Activated T-helper 9 cell treated with anti-CD3 and anti-CD28 coated beads, Interleukin-2, amount 50 U/mL, for 16 hours (primary cell): ENCODE measurements at places on chromosomes 11 and 22.

DNA sequence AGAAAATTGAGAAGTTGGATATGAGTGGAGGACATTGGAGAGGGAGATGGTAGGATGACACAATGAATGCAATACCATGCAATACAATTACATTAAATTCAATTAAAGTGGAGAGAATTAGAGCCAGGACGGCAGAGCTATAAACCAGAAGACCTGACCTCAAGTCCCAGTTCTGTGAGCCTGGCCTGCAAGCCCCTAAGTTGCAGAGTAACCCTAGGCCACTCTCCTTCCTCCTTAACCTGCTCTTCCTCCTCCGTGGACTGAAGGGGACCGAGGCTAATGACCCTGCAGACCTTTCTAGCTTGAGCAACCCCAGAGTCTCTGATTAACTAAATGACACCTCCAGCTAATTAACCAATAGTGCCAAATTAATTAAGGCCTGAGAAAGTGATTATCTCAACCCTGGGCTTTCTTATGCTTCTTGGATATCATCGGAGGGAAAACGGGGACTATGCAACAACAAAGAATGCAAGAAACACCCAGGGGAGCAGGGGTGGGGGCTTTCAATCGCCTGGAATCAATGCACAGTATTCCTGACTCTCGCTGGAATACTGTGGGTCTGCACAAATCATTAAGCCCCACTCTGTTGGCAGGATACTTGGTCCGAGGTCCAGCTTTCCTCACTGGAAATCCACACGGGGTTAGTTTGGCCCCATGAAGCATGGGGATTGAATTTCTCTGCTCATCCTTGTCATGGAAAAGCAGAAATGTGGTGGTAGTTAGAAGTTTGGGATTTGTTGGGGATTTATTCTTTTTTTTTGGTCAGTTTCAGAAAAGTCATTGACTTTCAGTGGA, 548.3 kb downstream of the MN1 start:
- DNase-seq, result no peak

- no peak for DNase-seq
Observed at GRCh38 chr11:69936771-69937170, 117.6 kb upstream of the FGF3 start.

GRCh38 chr11:65863889-65864705, 3.9 kb downstream of the MUS81 start:
- no peak for DNase-seq

GRCh38 chr11:20464518-20464917, 77.0 kb downstream of the PRMT3 start:
- DNase-seq, result no peak

- no peak for DNase-seq
Observed at GRCh38 chr11:106098893-106099553, 21.6 kb downstream of the AASDHPPT start.

- no peak for DNase-seq
Observed at GRCh38 chr22:27317971-27318428, 483.6 kb downstream of the MN1 start.

DNA sequence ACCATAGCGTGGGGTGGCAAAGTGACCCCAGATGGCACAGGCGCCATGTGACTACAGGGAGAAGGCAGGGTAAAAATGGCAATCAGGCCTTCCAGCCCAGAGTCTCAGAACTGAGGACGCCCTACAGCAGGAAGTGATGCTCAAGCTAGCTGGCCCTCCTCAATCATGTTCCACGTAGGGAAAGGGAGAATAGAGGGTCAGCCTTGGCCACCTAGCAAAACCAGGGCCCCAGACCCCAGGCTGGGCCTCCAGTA, 978 bp upstream of the ANKRD13D start:
- DNase-seq, result no peak

DNA sequence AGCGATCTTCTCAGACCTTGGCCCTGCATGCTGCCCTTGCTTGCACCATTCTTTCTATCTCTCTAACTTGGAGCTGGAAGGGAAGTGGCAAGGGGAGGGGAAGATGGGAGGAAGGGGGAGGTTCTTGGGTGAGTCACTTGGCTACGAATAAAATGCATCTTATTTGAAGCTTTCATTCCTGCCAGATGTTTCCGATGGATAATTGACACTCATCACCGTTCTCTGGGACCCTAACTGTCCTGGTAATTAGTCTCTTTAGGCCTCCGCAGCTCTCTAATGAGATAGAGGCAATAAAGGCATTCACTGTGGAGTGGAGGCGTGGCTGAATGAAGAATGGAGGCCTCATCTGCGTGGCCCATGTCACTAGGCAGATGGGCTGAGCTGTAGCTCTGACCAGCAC, 960.1 kb downstream of the NTM start:
- DNase-seq, result no peak

- DNase-seq, result no peak
Observed at GRCh38 chr11:58028687-58029411, 1.9 kb upstream of the OR6Q1 start.

- DNase-seq, result no peak
Observed at GRCh38 chr11:78069465-78069864, 5.8 kb downstream of the THRSP start.

- no peak for DNase-seq
Observed at GRCh38 chr11:107017104-107017432, 1.2 kb downstream of the GUCY1A2 start.

DNA sequence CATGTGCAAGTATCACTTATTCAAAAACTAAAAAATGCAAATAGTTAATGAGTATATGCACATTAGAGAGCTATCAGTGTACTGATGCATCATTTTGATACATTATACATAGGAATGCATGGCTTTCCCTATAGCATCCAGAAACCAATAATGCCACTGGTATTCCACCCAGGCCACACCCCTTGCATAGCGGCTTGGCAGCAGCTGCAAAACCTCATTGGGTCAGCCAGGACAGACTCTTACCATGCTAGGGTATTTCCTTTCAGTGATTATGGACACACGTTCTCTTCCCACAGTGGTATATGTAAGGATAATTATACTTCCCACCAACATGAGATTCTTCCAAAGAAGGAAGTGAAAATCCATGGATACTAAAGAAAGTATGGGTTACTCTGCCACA, 145.9 kb upstream of the PITPNB start:
- no peak for DNase-seq

GRCh38 chr11:66168289-66168688, 98.2 kb downstream of the PACS1 start:
- DNase-seq, result no peak

- DNase-seq, result no peak
Observed at GRCh38 chr11:73029403-73029802, 112.7 kb downstream of the FCHSD2 start.

DNA sequence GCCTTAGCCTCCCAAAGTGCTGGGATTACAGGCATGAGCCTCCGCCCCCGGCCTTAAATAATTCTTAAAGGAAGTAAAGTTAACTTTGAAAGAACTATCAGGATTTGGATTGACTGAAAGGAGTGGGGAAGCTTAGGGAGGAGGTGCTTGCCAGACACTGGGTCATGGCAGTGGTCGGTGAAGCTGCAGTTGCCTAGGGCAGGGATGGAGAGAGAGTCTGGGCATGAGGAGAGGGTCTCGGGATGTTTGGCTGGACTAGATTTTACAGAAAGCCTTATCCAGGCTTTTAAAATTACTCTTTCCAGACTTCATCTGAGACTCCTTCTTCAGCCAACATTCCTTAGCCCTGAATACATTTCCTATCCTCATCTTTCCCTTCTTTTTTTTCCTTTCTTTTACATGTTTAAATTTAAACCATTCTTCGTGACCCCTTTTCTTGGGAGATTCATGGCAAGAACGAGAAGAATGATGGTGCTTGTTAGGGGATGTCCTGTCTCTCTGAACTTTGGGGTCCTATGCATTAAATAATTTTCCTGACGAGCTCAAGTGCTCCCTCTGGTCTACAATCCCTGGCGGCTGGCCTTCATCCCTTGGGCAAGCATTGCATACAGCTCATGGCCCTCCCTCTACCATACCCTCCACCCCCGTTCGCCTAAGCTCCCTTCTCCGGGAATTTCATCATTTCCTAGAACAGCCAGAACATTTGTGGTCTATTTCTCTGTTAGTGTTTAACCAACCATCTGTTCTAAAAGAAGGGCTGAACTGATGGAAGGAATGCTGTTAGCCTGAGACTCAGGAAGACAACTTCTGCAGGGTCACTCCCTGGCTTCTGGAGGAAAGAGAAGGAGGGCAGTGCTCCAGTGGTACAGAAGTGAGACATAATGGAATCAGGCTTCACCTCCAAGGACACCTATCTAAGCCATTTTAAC, at the start of gene NNMT:
TSS of gene NNMT (plus strand) at position 724 of the 929 bp plus-strand sequence. CDS start at position 882, 158 bp downstream.
- no peak for DNase-seq

GRCh38 chr11:4187055-4187988, 92.7 kb downstream of the RRM1 start:
- DNase-seq, result peak; percentile 78

DNA sequence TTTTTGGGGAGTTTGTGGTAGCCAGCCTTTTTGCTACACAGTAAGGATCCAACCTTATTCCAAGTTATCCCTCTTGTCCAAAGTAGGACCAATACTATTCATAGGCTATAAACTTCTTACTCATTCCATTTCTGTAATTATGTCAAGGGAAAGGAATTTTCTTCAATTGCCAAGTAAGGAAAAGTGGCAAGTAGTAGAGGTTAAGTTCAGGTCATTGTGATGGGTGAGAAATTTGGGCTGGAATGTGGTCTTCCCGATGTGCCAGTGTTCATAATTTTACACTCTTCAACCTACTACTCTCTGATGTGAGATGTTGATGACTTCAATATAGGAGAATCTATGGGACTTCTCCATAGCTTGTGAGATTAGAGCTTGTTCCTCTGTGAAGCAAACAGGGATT, 648.8 kb downstream of the METTL15 start:
- DNase-seq, result no peak

DNA sequence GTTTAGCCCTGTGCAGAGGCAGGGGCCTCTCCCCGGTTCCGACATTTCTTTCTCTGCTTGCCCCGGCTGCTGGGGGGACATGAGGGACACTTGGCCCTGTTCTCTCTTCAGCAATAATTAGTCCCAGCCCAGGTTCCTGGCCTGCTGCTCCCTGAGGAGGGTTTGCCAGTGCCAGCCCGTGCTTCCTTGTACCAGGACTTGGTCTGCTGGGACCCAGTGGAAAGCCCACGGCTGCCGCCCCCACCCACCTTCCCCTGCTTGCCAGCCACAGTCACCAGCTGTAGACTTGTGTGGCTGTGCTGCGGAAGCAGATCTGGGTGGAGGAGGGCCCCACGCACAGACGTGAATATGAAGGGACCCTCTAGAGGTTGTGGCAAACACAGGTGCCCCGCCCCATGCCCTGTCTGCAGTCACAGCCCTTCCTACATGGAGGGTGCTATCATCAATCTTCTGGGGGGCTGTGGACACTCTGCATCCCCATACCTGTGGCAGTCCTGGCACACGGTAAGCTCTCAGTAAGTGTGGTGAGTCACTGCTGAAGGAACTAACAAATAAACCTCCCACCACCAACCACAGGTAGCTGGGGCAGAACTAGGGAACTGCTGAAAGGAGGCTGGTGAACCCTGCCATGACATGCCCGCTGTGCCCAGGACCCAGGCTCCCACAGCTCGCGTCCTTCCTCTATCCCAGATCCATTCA, 949 bp downstream of the TP53AIP1 start:
- no peak for DNase-seq

GRCh38 chr11:86212019-86212611, 32.4 kb upstream of the EED start:
- DNase-seq, result no peak

DNA sequence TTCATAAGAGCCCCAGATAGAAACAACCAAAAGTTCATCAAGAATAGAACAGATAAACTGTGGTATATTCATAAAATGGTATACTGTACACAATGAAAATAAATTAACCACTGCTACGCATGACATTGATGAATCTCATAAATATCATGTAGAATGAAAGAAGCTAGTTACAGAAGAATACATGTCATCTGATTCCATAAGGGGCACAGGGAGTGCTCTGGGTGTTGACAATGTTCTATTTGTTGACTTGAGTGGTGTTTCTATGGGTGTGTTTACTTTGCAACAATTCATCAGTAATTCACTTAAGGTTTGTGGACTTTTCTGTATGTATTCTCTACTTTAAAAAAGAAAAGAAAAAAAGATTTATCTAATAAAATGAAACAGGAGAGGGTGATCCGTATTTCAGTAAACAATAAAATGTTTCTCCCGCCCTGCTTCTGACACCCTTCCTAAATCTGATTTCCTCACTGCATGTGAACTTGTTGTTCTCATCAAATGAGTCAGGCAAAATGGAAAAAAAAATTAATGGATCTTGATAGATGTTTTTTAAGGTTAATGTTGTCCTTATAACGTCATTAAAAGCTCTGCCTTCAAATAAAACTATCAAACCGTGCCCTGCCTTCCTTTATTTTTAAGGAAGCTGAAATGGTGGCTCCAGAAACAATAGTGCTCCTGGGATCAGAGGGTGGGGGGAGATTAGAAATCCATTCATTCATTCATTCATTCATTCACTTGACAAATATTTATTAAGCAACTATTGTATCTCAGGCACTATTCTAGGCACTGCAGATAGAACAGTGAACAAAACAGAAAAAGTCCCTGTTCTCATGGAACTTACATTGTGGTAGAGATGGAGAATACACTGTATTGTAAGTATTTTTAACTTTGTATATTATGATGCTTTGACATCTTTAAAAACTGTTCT, 77.2 kb upstream of the CD44 start:
- no peak for DNase-seq

- no peak for DNase-seq
Observed at GRCh38 chr11:112514011-112514740, 253.5 kb upstream of the PLET1 start.
